ENCODE measurements at places on chromosomes 5 and 9. TPM values are rescaled to one million over a fixed set of nuclear protein-coding genes. Genes with fewer than 3 reads are reported as not detected.

Gene DIPK1B
- total RNA-seq, result 8.2 TPM

DNA sequence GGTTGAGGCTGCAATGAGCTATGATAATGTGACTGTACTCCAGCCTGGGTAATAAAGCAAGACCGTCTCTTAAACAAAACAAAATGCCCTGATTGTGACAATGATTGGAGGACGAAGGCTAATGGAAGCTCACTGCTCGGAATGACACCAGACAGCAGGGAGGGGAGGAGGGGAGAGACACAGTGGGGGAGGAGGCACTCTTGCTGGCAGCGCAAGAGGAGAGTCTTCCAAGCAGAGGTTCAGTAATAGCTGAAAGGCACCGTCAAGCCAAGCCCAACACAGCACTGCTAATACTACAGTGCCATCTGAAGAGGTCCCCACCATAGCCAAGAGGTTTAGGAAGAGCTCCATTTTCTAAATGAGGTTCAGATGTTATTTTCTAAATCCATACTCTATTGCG is 102.3 kb downstream of the GLDC start:
- no peak for DNase-seq

DNA sequence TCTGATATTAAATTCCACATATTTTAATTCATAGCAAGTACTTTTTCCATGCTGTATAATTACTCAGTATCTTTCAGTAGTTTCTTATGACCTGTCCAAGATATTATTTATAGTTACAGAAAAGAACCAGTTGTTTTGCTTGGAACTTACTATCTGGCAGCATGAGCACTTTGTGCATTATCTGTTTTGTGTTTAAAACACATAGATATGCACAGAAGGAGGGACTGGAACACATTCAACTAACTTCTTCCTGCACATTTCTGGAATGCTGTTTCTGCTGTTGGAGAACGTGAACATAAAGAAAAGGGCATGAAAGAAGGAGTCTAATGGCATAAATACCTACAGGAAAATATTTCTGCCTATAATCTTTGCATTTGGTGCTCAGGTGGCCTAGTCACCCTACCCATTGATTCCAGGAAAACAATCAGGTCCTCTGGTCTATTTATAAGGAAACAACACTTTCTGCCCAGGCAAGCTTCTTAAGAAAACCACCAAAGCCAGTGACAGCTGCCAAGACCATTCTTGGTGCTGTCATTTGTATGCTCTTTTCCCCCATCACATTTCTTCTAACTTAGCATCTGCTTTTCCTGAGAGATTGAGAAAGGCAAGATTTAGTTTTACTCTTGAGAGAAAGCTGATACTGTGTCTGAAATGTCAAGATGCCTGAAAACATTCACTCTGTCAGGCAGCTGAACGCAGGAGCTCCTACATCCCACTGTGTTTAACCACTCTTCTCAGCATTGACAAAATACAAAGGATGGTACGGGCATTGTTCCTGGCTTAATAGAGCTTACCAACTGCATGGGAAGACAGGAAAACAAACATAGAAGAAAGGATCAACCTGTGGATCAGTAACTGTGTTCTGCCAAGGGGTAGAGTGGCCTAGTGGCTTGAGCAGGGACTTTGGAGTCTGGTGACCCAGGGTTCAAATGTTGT is 40.3 kb downstream of the RAB3C start:
- DNase-seq, result no peak

DNA sequence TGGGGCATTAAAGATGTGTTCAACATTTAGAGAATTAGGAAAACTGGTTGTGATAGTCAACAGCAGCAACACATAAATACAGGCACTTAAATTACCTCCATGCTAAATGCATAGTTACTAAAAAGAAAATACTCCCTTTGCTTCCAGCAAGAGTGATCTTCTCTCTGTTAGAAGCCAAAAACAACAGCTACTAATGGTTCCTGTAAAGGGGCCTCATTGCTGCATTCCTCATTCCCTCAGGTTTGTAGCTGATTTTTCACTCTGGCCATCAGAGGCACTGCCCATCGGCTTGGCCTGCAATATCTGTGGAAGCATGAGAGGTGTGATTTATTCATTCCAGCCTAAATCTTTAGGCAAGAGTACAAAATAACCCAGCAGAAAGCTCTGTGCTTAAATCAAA is 466.0 kb upstream of the ADAMTS16 start:
- DNase-seq, result no peak

- DNase-seq, result no peak
These were observed 936.6 kb downstream of the NR2F1-AS1 start for GRCh38 chr5:92644266-92644886.

DNA sequence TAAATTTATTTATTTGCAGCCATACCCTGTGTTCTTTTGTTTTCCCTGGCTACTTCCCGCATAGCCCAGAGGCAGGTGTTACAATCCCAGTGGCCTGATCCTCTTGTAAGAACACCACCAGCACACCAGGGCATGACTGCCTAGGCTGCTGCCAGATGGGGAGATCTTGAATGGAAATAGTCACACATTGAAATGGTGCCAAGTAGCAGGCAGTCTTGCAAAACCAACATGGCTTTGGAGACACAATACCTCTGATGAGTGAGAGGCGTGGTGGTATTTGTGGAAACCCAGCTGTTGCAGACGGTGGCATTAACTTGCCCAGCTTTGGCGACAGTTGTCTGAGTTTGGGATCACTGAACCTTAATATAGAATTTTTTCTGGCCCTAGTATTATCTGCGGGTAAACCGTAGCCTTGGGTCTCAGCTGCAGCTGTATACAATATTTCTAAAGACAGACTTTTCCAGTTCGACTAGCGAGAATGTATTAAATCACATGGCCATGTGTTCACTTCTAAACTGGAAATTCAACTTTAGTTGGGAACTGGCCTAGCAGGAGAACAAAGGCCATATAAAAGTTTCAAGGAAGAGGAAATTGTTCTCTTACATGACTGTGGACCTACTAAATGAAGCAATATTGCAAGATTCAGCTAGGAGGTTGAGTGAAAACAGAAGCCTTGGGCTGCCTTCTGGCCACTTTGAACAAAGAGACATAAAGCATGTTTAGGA is 277.0 kb downstream of the SMARCA2 start:
- DNase-seq, result no peak

- no peak for DNase-seq
These were observed 328.3 kb downstream of the GLIS3 start for GRCh38 chr9:3971391-3972082.

Gene FRMD3
- 6.3 TPM for total RNA-seq

- no peak for DNase-seq
These were observed 100.9 kb downstream of the SMARCA2 start for GRCh38 chr9:2116073-2116472.

DNA sequence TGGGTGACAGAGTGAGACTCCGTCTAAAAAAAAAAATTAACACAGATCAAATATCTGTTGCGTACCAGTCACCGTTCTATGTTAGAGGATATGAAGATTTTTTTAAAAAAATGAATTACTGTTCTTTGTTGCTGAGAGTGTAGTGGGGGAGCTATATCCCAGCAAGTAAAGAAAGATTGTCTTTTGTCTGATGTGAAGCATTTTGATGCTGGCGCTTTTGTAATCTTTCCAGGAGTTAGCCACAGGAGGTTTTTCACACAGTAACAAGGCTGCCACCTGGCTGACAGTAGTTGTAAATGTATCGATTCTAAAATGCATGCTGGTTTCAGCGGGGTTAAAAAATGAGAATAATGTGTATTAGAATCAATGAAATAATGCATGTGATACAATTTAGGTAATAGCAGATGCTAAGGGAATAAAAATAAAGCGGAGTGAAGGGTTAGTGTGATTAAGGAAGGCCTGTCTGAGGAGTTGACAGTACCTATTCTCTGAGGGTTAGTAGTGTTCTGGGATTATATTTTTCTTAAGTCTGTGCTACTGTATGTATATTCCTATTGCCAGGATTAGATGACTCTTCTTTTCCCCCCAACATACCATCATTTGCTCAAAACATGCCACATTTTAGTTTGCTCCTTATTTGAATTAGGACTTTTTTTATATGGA is 3.4 kb downstream of the LMNB1 start:
- no peak for DNase-seq

GRCh38 chr9:840343-840742 is 1.2 kb upstream of the DMRT1 start:
- DNase-seq, result no peak

Gene GFI1B
- total RNA-seq, result not detected

Gene ZNF454
- 5.2 TPM for total RNA-seq

DNA sequence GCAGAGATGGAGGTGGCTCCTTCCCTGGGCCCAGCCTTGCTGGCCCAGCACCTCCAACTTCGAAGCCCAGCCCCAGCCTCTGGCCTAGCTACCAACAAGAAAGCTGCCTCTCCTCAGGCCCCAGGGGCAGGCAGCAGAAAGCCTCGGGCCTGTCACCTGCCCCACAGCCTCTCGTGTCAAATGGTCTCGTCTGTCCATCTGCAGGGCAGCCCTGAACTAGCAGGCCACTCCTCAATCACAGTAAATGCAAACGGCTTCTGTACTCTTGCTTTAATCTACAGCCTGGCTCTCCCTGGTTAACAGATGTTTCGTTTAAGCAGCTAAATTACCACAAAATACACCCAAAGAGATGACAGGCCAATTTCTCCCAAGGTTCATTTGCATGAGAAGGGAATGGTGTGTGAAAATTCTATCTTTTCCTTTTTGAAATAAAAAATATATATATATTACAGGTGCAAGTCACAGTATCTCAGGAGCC is 21.5 kb downstream of the VAV2 start:
- DNase-seq, result no peak

- DNase-seq, result no peak
These were observed 123.2 kb downstream of the TEX10 start for GRCh38 chr9:100229561-100229960.

GRCh38 chr5:116681334-116682013 is 106.9 kb upstream of the SEMA6A start:
- no peak for DNase-seq

DNA sequence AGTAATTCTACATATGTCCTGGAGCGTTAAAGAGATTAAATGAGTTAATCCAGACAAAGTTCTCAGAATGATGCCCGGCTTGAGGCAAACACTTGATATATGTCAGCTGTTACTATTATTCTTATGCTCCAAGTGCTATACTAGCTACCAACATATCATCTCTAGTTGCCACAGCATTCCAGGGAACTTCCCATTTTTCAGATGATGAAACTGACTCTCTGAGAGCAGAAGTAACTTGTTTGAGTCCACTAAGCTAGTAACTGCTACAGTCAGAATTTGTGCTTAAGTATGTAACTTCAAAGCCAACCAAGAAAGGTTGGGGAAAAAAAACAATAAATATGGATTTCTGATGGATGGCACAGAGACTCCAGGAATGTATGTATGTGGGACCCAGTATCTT is 98.1 kb downstream of the CDK5RAP2 start:
- no peak for DNase-seq

Gene PLAC8L1
- not detected for total RNA-seq

GRCh38 chr9:5566054-5566618 is 55.8 kb downstream of the PDCD1LG2 start:
- DNase-seq, result peak; percentile 40

DNA sequence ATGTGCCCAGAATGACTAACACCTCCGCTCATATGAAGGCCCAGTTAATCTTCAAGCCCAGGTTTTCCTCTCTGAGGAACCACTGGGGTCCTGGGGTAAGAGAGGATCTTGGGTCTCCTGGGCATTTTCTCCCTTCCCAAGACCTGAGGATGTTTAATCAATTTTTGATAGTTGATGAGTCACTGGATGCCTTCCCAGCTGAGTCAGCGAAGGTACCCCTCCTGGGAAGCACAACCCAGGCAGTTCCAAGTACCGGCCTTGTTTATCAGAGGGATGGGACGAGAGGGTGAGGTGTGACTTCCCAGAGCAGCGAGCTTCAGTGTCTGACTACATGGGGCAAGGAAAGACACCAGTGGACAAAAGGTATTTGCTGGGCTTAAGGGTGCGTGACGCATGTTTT is 119.6 kb upstream of the IL12B start:
- no peak for DNase-seq

GRCh38 chr9:76003041-76003440 is 112.6 kb downstream of the PCSK5 start:
- DNase-seq, result no peak

GRCh38 chr9:105313238-105313637 is 68.8 kb downstream of the SLC44A1 start:
- no peak for DNase-seq

DNA sequence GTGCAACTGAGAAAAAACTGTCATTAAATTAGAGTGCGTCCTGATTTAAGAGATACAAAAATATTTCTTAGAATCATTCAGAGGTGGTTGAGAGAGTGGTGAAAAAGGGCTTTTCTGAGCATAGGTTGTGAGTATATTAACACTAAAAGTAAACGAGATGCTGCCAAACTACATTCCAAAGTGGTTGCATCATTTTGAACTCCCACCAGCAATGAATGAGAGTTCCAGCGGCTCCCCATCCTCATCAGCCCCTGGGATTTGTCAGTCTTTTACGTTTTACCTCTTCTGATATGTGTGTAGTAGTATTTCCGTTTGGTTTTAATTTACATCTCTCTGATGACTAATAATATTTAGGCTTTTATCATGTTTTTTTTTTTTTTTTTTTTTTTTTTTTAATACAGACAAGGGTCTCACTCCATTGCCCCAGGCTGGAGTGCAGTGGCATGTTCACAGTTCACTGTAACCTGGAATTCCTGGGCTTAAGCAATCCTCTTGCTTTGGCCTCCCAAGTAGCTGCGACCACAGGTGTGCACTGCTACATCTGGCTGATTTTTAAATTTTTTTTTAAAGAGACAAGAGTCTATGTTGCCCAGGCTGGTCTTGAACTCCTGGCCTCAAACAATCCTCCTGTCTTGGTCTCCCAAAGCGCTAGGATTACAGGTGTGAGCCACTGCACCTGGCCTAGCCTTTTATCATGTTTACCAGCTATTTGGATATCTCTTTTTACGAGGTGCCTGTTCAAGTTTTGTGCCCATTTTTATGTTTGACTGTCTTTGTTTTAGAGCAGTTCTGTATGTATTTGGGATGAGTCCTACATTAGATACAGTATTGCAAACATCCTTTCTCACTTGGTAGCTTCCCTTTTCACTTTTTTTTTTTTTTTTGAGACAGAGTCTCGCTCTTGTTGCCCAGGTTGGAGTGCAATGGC is 17.0 kb downstream of the PRRT1B start:
- no peak for DNase-seq

GRCh38 chr9:96423322-96423984 is 5.3 kb upstream of the ZNF367 start:
- no peak for DNase-seq

Gene ANKDD1B
- 1.4 TPM for total RNA-seq

- no peak for DNase-seq
These were observed 18.1 kb downstream of the KDM3B start for GRCh38 chr5:138370537-138370936.

DNA sequence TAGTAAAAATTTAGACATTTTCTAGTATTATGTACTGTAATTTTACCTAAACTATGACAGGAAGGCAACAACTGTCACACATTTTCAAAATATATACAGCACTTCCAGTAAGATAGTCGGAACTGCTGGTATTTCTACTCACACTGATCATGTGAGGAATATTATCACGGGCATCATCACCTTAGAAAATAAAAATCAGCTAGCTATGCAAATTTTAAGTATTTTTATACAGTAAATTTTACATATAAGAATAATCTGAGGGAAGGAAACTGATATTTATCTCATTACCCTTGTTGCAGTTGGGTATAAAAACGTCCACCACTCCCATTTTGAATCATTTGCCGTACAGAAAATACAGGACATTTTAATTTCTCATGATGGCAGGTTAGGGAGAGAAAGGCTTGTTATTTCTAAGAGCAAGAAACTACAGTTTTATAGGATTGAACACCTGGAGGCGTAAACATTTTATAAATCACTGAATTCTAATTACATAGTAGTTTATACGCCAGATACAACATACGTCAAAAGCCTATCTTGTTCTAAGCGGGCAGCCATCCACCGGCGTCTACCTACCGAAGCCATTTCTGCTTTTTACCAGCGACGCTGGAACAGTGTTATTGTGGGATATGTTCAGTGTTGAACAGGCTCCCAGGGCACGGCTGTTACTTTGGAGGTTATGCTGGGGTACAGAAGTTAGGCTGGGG is 729 bp upstream of the TNPO1 start:
- DNase-seq, result no peak
